Pancreas (tissue), 10 donors: ENCODE measurements at places on chromosomes 13 and 19. TPM values are rescaled to one million over a fixed set of nuclear protein-coding genes. Genes with fewer than 3 reads are reported as not detected.
A peak's percentile ranks its signal among the peaks of the same experiment; 100 is the strongest.

The UBE2L5 gene
- total RNA-seq: not detected

The KIR2DL1 gene
- total RNA-seq: not detected

The PLPPR3 gene
- 0.38 TPM for total RNA-seq

The FCER2 gene
- not detected for total RNA-seq

The SIGLEC8 gene
- total RNA-seq: not detected

The CATSPERD gene
- total RNA-seq: not detected

The ZNF85 gene
- 6.8 TPM for total RNA-seq

The CEACAM3 gene
- 0.41 TPM for total RNA-seq

DNA sequence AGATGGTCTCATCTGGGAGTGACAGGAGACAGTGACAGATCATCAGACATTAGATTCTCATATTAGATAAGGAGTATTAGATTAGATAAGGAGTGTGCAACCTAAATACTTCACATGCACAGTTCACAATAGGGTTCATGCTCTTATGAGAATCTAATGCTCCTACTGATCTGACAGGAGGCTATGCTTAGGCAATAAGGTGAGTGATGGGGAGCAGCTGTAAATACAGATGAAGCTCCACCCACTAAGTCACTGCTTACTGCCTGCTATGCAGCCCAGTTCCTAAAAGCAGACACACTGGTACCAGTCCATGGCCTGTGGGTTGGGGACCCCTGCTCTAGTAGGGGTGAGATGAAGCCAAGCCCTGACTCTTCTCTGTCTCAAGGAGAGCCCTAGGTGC, 10.0 kb upstream of the IGFL3 start:
- no peaks in the 10 kb centered on the region for H3K36me3 ChIP-seq
- no peak for DNase-seq
- H3K4me1 ChIP-seq: peaks cover 7% of the 10 kb centered on the region
- H3K4me3 ChIP-seq: no peak overlapping the region
- H3K27me3 ChIP-seq: no peaks in the 10 kb centered on the region

- H3K27ac ChIP-seq: no peak overlapping the region
- DNase-seq: no peak
- no peak overlapping the region for H3K4me3 ChIP-seq
- no peaks in the 10 kb centered on the region for H3K36me3 ChIP-seq
- H3K4me1 ChIP-seq: no peaks in the 10 kb centered on the region
Measured at GRCh38 chr19:51407511-51408131, 9.8 kb downstream of the SIGLEC10 start.

GRCh38 chr19:19579533-19580361, 38.7 kb downstream of the PBX4 start:
- H3K4me3 ChIP-seq: no peak overlapping the region
- H3K27me3 ChIP-seq: no peaks in the 10 kb centered on the region
- no peaks in the 10 kb centered on the region for H3K36me3 ChIP-seq
- no peak overlapping the region for H3K27ac ChIP-seq

- no peaks in the 10 kb centered on the region for H3K36me3 ChIP-seq
- no peaks in the 10 kb centered on the region for H3K4me1 ChIP-seq
- DNase-seq: no peak
- H3K4me3 ChIP-seq: no peak overlapping the region
Measured at GRCh38 chr13:44932171-44932849, 57.0 kb downstream of the NUFIP1 start.

- peaks cover 24% of the 10 kb centered on the region for H3K36me3 ChIP-seq
- peak overlapping the region; percentile 94 for H3K4me3 ChIP-seq
- DNase-seq: no peak
- peaks cover 18% of the 10 kb centered on the region for H3K4me1 ChIP-seq
Measured at GRCh38 chr19:54449701-54450069, 686 bp downstream of the LENG8 start.

DNA sequence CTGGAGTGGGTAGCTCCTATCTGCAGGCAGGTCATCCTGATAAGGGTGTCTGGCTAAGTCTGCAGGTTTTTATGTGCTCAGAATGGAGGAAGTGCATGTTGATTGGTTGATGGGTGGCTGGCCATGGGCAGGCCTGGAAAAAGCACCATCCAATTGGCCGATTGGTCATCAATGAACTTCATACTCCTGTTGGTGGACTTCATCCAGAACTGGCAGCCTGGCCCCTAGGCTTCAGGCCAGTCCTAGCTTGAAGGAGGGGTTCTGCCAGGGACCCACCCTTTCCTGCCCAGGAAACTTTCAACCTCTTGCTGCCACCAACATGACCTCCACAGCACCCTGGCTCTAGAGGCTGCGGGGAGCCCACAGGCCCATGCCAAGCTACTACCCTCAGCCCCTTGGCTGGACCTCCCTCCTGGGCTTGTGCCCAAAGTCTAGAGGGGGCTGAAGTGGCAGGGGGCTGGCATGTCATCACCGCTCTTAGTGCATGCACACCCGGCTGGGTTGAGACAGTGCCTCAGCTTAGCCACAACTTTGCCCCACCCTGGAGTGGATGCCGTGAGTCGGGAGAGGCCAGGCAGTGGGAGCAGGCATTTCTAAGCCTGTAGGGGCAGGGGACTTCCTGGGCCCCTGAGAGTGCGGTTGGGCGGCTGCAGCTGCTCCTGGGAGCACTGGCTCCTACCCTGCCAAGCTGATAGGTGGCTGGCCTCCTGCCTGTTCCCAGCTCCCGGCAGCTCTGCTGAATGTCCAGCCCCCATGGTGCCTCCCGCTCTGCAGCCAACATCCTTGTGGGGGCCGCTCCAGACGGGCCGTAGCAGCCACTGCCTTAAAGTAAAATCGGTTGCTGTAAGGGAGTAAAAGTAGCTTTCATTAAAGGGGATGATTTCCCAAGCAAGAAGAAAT, 13.2 kb downstream of the DNAJC15 start:
- H3K36me3 ChIP-seq: no peaks in the 10 kb centered on the region
- no peaks in the 10 kb centered on the region for H3K4me1 ChIP-seq
- no peak overlapping the region for H3K27ac ChIP-seq
- no peak overlapping the region for H3K4me3 ChIP-seq

DNA sequence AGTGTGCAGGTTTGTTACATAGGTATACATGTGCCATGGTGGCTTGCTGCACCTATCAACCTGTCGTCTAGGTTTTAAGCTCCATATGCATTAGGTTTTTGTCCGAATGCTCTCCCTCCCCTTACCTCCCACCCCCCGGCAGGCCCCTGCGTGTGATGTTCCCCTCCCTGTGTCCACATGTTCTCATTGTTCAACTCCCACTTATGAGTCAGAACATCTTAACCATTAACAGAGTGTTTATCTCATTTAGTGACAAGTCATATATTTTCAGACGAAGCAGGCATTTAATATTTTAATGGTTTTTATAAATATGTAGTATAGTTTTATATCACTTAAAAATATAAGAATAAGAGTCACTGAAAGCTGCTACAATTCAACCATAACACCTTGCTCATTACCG, 780.5 kb upstream of the ARGLU1 start:
- no peak for DNase-seq
- no peaks in the 10 kb centered on the region for H3K36me3 ChIP-seq
- H3K27me3 ChIP-seq: no peaks in the 10 kb centered on the region

- no peak for DNase-seq
- H3K4me3 ChIP-seq: no peak overlapping the region
- no peak overlapping the region for H3K27ac ChIP-seq
- no peaks in the 10 kb centered on the region for H3K36me3 ChIP-seq
- no peaks in the 10 kb centered on the region for H3K4me1 ChIP-seq
Measured at GRCh38 chr19:52991484-52991883, 22.2 kb upstream of the ERVV-1 start.

- DNase-seq: no peak
- no peaks in the 10 kb centered on the region for H3K27me3 ChIP-seq
- H3K4me3 ChIP-seq: peak overlapping the region; percentile 63
Measured at GRCh38 chr19:36113894-36114720, 568 bp downstream of the POLR2I start.

DNA sequence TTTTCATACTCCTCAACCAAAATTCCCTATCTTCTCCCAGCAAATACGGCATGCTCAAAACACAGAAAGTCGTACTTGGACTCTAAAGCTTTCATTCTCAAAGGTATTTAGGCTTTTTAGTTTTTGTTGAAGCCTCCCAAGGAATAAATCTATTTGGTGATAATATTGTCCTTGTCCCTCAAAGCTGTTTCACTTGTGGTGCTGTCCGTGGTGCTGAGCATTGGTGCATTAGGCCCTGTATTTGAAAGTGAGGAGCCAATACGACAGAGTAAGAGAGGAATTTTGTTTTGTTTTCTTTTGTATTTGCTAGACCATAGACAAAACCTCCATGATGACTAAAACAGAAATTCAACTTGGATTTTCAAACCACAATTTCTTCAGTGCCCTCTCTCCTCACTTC, 3.2 kb upstream of the LGALS13 start:
- no peak overlapping the region for H3K4me3 ChIP-seq
- H3K36me3 ChIP-seq: no peaks in the 10 kb centered on the region
- no peaks in the 10 kb centered on the region for H3K4me1 ChIP-seq
- no peak for DNase-seq
- no peaks in the 10 kb centered on the region for H3K27me3 ChIP-seq
- H3K27ac ChIP-seq: no peak overlapping the region

DNA sequence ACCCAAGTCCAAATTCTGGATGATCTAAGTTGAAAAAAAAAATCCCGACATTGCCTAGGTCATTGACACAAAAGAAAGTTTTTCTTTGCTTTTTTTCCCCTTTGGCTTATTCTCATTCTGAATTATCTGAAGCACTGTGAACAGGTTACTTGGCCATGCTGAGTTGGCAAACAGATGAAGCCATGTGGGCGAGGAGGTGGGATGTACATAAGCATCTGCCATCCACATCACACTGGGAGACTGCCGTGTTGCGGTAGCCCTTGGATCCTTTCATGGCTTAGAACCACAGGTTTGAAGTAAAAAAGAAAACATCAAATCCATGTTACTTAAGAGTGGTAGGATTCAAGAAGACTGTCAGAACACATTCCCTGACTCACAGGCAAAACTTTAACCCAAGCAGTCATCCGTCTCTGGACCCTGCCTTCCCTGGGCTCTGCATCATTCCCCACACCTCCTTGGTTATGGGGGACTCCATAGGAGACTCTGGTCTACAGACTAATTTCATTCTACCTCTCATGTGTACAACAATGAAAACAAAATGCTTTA, 242.5 kb upstream of the SERP2 start:
- no peaks in the 10 kb centered on the region for H3K27me3 ChIP-seq
- H3K36me3 ChIP-seq: no peaks in the 10 kb centered on the region
- H3K27ac ChIP-seq: no peak overlapping the region
- no peak for DNase-seq

DNA sequence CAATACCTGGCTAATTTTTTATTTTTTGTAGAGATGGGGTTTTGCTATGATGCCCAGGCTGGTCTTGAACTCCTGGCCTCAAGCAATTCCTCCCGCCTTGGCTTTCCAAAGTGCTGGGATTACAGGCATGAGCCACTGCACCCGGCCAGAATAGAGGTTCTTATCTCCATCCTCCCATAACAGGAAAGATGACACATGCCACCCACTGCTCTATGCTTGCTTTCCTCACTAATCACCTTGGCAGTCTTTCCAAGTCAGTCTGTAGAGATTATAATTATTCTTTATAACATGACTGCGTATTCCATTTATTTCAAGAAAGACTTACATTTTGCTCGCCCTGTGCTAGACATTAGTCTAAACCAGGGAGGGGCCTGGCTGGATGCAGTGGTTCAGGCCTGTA, 6.7 kb downstream of the VAV1 start:
- H3K4me3 ChIP-seq: no peak overlapping the region
- no peaks in the 10 kb centered on the region for H3K36me3 ChIP-seq
- no peak overlapping the region for H3K27ac ChIP-seq

DNA sequence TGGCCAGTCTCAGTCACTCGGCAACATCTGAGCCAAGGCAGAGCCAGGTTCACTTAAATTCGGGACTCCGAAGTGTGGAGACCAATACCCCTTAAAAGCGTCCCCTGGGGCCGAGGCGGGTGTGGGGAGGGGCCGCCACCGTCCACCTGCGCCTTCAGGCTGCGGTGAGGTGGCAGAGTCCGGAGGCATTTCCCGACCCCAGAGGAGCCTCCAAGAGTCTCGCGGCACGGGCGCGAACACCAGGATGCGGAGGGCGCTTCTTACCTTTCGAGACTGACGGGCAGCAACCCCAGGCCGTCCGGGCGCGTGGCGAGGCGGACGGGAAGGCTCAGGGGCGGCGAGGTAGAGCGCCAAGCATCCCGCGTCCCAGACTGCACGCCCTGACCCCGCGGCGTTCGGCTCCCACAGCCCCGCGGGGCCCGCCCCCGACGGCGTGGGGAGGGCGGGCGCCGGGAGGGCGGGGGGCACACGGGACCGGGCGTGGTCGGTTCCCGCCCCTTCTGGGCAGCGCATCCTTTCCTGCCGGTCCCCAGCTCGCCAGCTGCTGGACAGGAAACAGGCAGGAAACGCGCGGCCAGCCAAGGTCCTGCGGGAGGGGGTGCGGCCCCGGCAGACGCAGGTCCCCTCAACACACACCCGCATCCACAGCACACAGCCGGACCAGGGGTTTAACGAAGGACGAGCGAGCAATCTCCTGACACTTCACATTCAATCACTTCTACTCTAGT, at the start of gene THSD1:
THSD1 (minus strand) TSS at position 406 of the 728 bp plus-strand sequence. CDS start 3,572 bp downstream, outside the sequence.
- no peak within 1 kb of the TSS for H3K27ac ChIP-seq
- H3K27me3 ChIP-seq: no peaks in the 10 kb centered on the region
- H3K4me1 ChIP-seq: no peaks in the 10 kb centered on the region
- peak within 1 kb of the TSS; percentile 25 for H3K4me3 ChIP-seq

GRCh38 chr19:15976836-15977689, 28.3 kb downstream of the OR10H4 start:
- no peak overlapping the region for H3K4me3 ChIP-seq
- no peak for DNase-seq
- no peaks in the 10 kb centered on the region for H3K27me3 ChIP-seq
- no peaks in the 10 kb centered on the region for H3K36me3 ChIP-seq
- H3K4me1 ChIP-seq: no peaks in the 10 kb centered on the region
